ENCODE measurements at places on chromosomes 13 and 19.
A peak's percentile ranks its signal among the peaks of the same experiment; 100 is the strongest.

DNA sequence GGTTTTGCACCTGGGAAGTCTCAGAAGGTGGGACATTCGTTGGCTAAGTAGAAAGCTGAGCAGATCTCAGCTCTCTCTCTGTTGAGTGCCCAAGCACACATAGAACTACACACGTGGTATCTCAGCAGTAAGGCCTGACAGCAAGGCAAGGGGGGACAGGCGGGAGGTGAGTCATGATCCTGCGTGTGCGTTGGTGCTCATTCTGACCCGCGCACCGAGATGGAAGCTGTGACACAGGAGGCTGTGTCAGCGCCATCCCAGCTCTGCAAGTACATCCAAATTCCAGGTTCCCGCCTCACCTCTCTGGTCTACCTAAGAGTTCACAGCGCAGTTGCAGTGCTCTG, 135.7 kb downstream of the USP12 start:
- no peak for DNase-seq

DNA sequence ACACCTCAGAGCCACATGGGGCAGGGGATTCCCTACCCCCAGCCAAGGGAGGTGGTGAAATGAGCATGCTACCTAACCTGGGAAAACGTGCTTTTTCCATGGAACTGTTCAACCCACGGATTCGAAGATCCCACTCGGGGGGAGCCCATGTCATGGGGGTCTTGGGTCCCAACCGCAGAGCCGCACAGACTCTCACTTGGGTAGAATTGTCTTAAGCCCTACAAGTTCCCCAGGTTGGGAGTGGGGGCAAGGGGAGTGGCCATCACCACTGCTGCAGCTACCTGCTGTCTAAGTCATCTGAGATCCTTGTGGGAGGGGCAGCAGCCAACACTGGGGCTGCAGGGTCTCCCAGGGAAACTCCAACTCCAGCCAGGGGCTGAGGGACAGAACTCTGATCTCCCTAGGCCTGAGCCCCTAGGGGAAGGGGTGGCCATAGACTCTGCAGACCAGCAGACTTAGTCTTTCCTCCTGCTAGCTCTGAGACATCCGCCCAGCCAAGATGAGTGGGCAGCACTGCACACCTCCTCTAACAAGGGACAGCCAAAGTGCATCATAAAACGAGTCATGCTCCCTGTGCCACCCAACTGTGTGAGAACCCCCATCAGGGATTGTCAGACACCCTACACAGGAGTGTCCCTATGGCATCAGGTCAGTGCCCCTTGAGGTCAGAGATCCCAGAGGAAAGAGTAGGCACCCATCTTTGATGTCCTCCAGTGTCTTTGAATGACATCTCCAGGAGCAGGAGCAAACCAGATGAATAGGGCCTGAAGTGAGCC, 610.4 kb upstream of the SLITRK6 start:
- DNase-seq: no peak

GRCh38 chr19:10644260-10645007, 9.7 kb upstream of the ILF3 start:
- DNase-seq: peak; percentile 85

DNA sequence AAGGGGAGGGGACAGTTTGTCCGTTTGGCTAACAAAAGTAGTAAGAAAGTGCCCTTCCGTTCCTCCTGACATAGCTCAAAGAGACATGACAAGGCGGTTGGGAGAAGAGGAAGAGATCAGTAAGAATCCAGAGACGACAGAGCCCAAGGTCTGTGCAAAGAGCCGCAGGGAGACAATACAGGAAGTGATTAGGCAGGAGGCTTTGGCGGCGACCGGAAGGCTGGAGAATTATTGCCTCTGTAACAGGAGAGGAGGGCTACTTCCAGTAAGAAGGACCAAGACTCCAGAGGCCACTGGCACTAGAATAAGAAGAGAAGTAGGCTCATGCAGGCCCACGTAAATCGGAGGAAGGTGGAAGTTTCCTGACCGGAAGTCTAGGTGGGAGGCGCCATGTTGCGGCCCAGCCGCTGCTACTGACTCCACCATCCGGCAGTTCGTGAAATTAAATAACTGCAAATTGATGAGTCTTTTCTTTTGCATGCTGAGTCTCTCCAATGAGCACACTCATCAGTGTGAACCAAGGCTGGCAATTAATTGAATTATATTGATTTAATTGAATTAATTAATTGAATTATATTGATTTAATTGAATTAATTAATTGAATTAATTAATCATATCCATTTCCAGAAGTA, 9.9 kb downstream of the RFX2 start:
- no peak for DNase-seq

GRCh38 chr13:69292789-69293425, 814.7 kb upstream of the ATXN8OS start:
- DNase-seq: no peak

GRCh38 chr19:17479325-17479791, 9.0 kb downstream of the SLC27A1 start:
- DNase-seq: no peak

- no peak for DNase-seq
Observed at GRCh38 chr13:102724923-102725322, 30.1 kb upstream of the METTL21C start.

DNA sequence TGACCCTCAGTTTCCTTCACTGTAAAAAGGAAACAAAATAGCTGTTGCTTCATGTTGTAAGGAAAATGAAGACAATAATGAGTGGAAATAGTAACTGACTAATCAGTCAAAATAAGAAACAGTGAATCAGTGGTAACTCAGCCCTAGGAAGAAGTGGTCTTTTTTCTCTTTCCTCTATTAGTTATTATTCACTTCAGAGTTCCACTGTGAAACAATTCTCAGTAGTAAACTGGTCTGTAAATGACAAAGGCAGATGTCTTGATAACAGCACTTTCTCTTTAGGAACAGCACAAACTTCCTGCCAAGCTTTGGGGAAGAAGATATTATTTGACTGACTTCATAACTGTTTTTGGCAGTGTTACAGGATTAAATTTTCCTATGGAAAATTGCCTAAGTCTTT, 600.5 kb upstream of the KLHL1 start:
- no peak for DNase-seq

- no peak for DNase-seq
Observed at GRCh38 chr13:44870456-44870929, 118.8 kb downstream of the NUFIP1 start.

GRCh38 chr13:97122381-97122996, 99.6 kb upstream of the MBNL2 start:
- DNase-seq: no peak

- DNase-seq: peak; percentile 73
Observed at GRCh38 chr19:4057931-4058692, 8.6 kb downstream of the ZBTB7A start.

DNA sequence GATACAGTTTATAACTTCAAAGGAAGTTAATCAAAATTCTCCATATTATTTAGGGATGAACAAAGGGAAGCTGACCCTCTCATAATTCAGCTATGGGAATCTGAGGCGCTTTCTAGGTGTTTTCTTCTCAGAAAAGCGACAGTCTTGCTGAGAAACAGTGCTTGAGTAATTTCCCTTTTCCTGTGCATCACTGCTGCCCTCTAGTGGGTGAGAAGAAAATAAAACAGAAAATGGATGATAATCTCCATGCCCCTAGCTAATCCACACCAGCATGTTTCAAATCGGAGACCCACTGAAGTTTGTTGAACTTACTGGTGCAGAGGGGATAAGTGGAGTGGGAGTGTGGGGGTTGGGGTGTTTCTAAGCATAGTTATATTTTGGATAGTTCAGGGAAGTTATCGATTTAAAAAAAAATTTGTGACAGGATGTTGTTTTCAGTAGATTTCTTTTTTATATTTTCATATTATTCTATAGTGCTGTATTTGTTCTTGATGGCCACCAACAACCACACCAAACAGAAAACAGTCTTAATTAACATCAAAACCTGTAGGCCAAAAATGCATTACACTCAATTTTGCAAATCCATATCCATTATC, 21.4 kb downstream of the LCP1 start:
- DNase-seq: no peak

DNA sequence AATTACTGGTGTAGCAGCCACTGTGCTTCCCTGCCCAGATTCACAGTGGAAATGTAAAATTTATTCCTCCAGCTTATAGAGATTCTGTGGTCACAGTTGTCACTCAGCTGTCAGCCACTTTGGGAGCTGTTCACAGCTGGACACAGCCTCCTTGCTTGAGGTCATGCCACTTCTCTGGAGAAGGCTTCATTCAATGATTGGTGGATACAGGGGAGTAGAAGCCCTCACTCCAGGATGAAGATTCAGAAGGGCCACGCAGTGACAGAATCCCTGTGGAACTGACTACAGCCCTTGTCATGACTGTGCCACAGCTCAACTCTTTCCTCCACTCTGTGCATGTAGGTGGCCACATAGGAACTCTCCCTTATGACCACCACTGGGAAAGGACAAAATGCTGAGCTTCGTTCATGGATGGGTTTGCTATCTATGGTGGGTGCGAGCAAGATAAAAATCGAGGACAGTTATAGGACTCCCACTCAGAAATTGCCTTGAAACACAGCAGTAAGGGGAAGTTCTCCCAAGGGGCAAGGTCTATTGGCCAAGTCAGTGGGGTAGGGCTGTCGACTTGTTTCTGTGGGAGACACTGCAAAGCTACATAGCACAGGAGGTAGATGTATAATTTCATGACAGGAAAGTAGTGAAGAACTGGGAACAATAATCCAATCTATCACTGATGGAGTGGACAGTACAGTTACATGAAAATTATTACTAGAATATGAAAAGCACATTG, 98.7 kb downstream of the CCNA1 start:
- no peak for DNase-seq

GRCh38 chr13:91248249-91248648, 99.2 kb upstream of the MIR17HG start:
- DNase-seq: no peak

GRCh38 chr19:38852231-38853044, 2.7 kb upstream of the HNRNPL start:
- DNase-seq: no peak

DNA sequence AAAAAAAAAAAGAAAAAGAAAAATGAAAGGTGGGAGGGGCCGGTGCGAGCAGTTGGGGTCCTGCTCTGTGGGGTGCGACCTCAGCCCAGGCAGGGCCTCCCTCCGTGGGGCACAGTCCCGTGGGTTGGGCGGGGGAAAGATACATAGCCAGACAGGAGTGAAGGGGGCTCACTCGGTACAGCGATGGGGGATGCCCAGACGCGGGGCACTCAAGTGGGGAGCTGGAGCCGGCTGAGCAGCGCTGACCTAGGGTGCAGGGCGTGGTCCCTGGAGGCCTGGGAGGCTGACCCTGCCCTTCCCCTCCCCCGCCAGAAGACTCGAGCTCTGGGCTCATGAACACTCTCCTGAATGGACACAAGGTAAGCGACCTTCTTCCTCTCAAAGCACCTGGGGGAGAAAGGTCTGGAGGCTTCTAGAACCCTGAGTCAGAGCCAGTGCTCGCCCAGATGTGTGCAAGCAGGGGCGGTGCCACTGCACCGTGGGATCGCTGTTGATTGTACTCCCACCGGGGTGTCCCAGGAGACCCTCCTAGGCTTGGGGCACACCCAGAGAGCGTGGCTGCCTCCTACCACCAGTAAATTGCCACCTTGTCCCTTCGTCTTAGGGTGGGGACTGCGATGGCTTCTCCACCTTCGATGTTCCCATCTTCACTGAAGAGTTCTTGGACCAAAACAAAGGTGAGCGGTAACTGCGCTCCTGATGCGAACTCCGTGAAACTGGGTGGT, 3.4 kb downstream of the HMG20B start:
- DNase-seq: no peak

Data from C1 segment of cervical spinal cord (tissue), 14 donors.